ENCODE measurements at places on chromosomes 13 and 19.

DNA sequence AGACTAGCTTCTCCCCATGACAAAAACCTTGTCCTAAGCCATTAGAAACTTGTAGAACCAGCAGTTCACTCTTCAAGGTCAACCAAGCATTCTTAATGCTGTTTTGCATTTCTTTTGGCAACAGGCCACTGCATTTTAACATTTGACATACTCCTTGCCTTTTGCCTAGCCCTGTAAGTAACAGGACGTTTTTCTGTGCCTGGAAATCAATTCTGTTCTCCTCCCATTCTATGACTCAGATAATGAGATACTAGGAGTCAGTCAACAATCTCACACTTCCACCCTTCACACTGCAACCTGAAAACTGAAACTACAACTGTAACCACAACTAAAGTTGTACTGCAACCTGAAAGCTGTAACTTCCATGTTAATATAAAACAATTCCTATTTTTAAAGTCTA lies 268.7 kb downstream of the MZT1 start:
- DNase-seq: no peak

DNA sequence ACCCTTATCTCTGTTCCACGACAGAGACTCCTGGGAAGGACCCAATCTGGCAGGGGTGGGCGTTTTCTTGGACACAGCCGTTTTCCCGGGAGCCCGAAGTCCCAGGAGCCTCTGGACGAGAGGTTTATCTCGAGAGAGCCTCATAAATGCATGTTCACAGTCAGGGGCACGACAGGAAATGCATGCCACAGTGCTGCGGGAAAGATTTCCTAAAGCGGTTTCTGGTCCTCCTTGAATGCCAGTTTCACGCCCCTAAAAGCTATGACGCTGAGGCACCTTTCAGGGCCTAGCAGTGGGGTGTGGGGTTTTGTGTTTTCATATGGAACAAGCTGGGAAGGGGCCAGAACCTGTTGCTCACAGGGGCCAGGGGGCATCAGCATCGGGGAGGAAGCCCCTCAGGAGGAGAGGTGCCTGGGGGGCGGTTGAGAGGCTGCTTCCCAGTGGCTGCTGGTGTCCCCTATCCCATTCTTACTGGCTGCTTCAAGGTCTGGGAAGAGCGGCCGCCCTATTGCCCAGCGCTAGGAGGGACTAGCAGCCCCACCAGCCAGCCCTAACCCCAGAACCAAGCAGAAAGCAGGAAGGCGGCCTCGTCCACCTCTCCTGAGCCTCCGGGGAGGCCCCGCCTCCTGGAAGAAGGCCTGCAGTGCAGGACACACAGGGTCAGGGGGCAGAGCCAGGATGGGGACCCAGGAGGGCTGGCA lies 157.0 kb downstream of the KDM4B start:
- DNase-seq: no peak

- DNase-seq: no peak
These were observed 284.4 kb upstream of the NBEA start for GRCh38 chr13:34657716-34658115.

DNA sequence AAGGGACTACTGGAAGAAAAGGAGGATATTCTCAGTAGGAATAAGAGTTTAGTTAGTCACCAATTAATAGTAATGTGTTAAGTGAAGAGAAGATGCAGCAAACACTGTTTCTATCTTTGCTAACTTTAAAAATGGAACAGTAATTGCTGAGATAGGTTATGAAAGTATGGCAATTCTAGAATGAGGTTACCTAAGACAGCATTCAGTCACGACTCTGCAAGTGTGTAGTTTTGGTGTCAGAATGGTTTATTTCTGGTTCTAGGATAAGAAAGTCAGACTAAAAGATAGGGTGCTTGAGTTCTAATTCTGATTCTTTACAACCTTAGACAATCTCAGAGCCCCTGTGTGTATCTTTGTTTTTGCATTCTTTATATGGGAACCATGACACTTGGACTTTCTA lies 138.1 kb downstream of the POU4F1 start:
- no peak for DNase-seq

DNA sequence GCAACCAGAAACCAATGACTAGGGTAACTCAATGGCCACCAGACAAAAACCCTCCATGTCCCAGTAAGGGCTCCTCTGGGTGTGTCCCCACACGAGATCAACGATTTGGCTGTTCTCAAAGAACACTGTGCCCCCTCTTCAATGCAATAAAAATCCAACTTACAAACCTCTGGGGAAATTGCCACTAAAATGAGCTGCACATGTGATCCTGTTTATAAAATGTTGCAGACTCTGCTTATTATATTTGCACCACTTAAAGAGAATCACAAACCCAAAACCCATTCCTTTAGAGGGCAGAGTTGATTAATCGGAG lies 80.5 kb downstream of the STK24 start:
- DNase-seq: no peak

- DNase-seq: no peak
These were observed 1.0 kb downstream of the HCN2 start for GRCh38 chr19:590750-591098.

GRCh38 chr19:55305491-55305890 lies 19.6 kb downstream of the TMEM150B start:
- DNase-seq: no peak

- DNase-seq: no peak
These were observed 6.3 kb downstream of the PMIS2 start for GRCh38 chr19:35592226-35592625.

DNA sequence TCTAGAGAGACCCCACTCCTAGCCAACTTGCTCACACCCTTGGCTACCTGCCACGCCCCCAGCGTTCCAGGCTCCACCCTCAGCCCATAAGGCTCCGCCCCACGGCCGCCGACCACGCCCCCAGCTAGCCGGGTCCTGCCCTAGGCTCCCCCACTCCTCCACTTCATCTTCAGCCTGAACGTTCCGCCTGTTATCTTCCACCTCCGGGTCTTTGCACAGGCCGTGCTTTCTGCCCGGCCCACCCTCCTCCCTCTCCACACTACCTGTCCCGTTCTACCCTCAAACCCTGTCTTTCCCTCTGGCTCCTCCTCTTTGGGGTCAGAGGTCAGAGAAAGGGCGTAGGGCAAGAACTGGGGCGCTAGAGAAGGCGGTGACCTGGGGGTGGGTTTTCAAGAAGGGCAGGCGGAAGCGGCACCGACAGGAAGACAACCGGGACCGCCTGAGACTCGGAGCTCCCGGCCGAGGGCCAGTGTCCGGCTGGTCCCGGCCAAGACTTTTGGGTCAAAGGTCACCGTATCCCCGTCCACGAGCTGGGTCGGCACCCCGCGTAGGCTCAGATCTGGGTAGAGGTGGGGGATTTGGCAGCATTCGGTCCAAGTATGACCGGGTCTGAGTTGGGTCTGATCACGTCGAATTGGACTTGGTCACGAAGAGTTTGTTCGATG lies 2.2 kb downstream of the PDE4C start:
- no peak for DNase-seq

DNA sequence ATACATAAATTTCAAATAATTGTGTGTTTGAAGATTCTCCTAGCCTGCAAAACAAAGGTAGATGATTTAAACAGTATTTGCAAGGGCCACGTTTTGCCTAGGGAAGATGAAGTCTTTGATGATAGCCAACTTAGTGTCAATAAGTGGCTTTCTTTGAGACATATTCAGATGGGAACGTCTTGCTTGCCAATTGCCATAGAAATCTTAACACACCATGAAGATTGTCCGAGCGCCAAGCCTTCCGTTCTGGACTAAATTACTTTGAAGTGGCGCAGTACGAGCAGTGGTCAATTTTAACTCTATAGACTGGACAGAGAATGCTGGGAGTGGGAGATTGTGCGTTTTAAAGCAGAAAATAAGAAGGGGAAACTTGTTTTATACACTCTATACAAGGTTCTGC lies 9.9 kb downstream of the ZIC5 start:
- DNase-seq: no peak

DNA sequence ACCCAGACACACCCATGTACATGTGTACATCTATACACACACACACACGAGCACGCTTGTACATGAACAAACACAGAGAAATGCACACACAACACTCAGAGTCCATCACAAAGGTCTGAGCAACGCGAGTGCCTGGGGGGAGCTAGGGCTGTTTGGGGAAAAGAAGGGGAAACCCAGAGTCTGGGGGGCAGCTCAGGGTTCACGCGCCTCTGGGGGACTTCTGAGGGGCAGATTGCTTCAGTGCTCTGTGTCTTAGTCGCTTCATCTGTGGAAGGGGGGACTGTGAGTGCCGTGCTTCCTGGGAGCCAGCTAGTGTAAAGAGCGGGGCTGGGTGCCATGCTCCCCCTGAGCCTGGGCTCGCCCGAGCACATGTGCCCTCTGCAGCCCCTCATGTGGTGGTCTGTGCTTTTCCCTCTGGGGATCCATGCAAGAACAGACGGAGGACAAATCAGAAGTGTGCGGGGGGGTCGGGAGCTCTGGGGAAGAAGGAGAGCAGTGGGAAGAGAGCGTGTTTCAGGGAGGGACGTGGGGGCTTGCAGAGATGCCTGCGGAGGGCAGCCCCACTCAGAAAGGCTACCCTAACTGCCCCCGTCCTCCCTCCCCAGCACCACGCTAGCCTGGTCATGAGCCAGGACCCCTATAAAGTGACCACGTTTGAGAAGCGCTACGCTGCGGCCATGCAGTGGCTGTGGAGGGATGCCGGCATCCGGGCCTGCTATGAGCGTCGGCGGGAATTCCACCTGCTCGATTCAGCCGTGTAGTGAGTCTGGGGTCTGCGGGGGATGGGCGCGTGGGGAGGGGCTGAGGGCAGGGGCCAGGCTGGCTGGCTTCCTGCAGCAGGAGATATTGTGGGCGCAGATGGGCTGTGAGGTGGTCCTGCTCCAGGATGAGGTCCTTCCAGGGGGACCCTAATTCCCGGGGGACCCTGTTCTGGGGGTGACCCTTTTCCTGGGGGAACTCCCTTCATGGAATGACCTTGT lies 14.0 kb downstream of the GNA15 start:
- no peak for DNase-seq

DNA sequence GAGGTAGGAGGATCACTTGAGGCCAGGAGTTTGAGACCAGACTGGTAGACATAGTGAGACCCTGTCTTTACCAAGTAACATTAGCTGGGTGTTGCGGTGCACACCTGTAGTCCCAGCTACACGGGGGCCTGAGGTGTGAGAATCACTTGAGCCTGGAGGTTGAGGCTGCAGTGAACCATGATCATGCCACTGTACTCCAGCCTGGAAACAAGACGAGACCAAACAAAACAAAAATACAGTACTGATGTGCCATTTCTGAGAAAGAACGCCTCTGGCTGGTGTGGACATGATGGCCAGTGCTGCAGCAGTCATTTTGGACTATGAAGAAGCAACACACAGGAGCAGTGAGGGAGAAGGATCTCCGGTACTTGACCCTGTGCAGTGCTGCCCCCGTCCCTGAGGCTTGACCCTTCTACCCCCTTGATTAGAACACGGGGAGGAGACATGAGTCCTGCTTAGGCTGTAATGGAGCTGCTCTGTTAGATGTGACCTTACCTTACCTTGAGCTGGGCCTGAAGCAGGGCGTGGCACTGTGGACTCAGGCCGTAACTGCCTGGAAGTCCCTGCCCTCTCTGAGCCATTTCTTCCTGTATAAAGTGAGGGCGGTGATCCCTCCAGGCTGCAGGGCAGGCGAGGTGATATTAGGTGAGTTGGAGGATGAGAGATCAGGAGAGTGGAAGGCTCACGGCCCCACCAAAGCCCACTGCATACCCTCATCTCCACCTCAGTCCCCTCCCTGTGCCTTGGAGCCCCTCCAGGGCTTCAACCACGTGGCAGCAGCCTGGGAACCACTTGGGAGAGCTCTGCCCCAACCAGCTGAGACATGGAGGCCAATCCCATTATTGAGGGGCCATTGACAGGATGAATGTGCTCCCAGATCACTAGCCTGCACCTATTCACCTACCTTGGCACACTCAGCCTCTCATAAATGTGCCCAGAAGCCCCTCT lies 5.9 kb downstream of the RPL18A start:
- no peak for DNase-seq

DNA sequence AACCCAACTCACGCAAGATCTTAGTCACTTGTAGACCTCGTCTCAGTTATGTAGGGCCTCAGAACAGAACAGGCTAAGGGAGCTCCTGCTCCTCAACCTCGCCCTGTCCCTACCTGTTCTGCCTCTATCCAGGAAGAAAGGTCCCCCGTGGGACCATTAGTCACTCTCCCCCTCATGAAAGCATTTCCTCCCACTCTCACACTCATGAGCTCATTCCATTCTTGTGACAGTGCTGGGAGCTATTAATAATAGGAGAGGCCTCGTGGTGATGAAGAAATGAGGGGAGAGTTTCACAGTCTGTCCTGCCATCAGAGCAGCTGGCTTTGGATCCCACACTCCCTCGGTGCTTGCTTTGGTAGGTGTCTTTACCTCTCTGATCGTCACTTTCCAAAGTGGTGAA lies 10.2 kb downstream of the PPP2R1A start:
- no peak for DNase-seq

- DNase-seq: no peak
These were observed 1.3 kb downstream of the NCLN start for GRCh38 chr19:3186891-3187661.

GRCh38 chr13:66774046-66774445 lies 456.1 kb downstream of the PCDH9 start:
- no peak for DNase-seq

DNA sequence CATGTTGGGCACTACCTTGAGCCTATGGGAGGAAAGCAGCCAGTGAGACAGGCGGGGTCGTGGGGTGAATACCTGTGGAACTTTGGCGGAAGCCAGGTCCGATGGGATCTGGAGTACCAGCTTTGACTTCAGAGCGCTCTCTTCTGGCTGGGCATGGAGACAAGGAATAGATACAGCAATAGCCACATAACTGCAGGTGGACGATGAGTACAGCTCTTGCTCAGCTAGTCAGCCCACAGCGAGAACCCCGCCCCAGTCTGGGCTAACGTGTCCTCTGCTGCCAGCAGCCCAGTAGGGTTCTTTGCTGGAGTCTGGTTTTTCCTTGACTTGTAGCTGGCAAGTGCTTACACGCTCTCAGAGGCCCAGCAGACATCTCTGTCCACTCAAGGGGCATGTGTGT lies 83.4 kb downstream of the SIPA1L3 start:
- DNase-seq: no peak

DNA sequence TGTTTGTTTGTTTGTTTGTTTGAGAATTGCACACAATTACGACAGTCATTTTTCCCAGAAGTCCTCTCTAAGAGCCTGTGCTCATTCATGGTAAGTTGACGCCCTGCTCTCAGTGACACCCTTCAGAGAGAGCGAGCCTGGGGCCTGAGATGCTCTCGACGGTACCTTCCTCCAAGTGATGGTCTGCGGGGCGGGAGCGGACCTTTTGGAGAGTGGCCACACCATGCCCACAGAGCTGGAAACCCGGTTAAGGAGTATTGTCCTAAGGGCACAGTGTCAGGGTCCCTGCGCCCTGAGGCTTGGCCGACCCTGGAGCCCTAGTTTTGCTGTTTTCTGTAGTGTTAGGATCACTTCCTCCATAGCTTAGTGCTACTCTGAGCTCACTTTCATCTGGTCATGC lies 3.6 kb downstream of the POP4 start:
- no peak for DNase-seq

- no peak for DNase-seq
These were observed 90.1 kb downstream of the ANKRD10 start for GRCh38 chr13:110824702-110825300.
